ENCODE measurements at places on chromosomes 7 and 10. TPM values are rescaled to one million over a fixed set of nuclear protein-coding genes. Genes with fewer than 3 reads are reported as not detected.

Gene ADRB1
- total RNA-seq: 0.54 TPM

Gene UNCX
- 0.07 TPM for total RNA-seq

Gene CYP26C1
- total RNA-seq: not detected

Gene IL15RA
- total RNA-seq: 4.4 TPM

Gene LLCFC1
- not detected for total RNA-seq

Gene RBM20
- total RNA-seq: 1.1 TPM

All from A549 treated with DMSO at 1 μM for 4 hours (cell line).